Hippocampal formation (tissue), 2 donors: ENCODE measurements at places on chromosomes 5 and 9.

GRCh38 chr9:28050941-28051340 is 477.7 kb upstream of the C9orf72 start:
- no peak for DNase-seq

GRCh38 chr9:113985968-113986585 is 92.0 kb downstream of the AMBP start:
- DNase-seq = no peak

GRCh38 chr5:43191740-43192557 is at the start of gene NIM1K:
TSS of gene NIM1K (plus strand) at chr5:43192225. CDS start at chr5:43245776, 53,551 bp downstream.
- peak; percentile 84 for DNase-seq

DNA sequence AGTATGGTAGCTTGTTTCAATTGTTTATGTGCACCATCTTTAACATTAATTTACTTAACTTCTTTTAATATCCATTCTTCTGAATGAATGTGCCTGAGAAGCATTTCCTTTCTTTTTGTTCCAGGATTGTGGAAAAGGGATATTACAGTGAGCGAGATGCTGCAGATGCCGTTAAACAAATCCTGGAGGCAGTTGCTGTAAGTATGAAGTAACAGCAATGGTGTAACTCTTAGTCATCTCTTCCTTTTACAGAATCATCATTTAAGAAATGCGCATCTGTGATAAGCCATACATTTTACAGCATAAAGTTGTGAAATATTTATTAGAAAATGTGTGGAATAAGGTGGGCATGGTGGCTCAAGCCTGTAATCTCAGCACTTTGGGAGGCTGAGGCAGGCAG is 117.7 kb downstream of the STARD4 start:
- DNase-seq = no peak
